ENCODE measurements at places on chromosomes 6 and 20.

DNA sequence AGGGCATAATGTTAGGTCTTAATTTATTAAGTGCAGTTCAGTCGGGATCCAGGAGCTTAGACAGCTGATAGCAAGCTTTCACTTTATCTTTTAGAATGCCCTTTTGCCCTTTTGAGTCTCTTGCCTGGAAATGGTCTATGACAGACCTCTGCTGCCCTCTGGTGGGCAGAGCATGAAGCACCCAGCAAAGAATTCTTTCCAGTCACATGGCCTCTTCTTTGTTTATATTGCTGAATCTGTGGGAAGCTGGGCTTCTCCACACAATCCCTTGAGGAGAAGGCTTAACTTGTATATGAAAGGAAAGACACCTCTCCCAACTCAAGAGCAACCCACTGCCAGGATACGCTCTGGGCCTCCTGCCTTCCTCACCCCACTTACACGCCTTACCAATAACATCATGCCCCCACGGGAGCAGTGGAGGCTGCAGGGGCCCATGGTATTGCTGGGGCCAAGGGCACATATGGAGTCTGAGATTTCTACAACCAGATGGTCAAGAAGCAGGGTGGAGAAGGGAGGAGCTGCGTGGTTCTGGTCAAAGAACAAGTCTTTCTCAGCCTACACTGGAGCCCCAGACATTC is 20.4 kb downstream of the WFDC3 start:
- DNase-seq, result peak; percentile 86

DNA sequence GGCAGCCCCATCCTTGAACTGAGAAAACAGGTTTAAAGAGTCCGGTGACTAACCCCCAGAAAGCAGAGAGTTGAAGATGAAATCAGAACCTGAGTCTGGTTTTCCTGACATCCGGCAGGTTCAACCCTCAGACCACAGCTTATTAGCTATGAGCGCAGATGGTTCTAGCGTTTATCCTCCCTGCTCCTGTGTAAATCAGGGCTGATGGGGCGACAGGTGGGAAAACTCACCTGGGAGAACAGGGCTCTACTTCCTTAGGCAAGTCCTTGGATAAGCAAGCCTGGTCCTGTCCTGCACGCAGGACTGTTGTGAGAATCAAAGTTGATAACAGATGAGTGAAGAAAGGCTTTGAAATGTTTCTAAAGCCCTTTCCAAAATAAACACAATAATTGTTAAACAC is 31.4 kb downstream of the GHRH start:
- DNase-seq, result no peak

DNA sequence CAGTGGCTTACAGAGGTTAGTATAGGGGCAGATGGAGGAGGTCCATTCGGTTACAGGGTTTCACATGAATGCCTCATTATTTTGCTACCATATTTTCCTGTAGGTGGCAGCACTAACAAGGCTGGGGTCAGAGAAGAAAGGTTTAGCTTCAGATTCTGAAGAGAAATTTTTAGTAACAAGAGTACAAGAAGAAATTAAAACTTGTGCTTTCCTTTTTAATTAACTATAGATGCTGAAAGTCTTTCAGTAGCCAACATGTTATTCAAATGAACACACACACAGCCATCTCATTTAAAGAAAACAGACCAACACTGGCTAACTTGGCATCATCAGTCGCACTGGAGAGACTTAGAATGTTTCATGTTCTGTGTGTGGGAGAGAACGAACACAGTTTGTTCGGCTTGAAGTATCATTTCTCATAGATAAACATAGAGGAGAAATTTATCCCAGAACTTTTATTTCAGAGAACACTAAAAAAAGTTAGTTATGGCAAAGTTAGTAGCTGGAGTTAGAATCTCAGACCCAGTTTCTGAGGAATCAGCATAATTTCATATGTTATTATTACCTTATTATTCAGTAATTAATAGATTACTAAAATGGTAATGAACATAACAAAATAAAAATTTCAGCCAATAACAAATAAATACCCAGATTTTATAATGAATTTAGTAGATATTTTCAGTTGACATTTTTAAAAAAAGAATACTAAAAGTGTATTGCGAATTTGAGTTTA is 314.0 kb upstream of the RSPO3 start:
- peak; percentile 67 for DNase-seq

GRCh38 chr6:111880181-111880888 is 7.1 kb upstream of the FYN start:
- no peak for DNase-seq

GRCh38 chr6:11328613-11329247 is 96.3 kb upstream of the NEDD9 start:
- peak; percentile 78 for DNase-seq

DNA sequence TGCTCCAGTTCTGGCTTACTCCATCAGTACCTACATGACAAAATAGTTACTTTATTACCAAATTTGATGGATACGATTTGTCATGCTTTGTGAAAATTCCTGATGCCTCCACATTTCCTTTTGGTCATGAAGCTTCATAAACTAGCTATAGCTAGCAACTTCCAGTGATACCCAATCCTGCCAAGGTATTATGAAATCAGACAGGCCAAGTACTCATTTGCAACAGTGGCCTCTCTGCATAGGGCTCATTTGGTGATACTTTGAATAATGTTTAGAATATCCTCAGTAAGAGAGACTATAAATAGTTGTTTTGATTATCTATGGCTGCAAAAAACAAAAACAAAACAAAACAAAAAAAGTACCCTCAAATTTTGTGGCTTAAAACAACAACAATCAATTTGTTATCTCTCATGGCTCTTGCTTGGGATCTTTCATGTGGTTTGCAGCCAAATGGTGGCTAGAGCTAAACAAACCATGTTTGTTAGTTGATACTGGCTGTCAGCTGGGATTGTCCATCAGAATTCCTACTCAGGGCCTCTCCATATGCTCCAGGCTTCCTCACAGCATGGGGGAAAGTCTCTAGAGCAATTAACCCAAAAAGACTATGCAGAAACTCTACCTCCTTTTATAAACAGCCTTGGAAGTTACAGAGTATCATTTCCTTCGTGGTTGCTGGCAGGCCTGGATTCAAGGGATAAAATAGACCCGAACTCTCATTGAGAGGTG is 10.1 kb upstream of the PRL start:
- DNase-seq, result no peak

GRCh38 chr6:167094820-167095637 is 27.9 kb upstream of the CCR6 start:
- DNase-seq, result no peak

DNA sequence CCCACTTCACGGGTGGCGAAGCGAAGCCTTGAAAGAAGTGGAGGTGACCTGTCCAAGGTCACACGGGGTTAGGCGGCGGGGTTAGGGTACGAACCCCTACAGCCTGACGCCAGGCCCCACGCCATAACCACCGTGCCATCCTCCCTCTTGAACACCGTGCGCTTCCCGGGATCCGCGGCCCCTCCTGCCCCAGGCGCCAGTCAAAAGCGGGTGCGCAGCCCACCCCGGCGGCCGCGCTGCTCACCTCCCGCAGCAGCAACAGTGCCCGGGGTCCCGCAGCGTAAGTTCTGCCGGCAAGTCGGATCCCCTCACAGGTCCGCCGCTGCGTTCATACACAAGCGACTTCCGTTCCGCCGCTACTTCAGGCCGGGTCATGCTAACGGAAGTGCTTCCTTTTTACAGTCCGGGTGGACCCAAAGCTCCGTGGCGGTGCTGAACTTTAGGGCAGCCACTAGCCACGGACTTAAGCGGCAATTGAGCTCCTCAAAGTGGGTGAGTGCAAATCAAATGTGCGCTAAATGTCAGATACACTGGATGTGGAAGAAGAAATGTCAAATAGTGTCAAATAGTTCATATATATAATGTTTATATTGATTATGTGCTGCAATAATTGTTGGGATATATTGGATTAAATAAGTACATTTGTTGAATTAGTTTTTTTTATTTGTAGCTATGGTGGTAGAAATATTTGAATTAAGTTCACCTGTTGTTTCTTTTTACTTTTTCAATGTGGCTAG is at the start of gene CDK5RAP1:
TSS of gene CDK5RAP1 (minus strand) at position 336 of the 737 bp plus-strand sequence. CDS start 4,455 bp downstream, outside the sequence.
- peak; percentile 93 for DNase-seq

GRCh38 chr20:21156266-21156665 is 30.4 kb downstream of the KIZ start:
- peak; percentile 77 for DNase-seq

DNA sequence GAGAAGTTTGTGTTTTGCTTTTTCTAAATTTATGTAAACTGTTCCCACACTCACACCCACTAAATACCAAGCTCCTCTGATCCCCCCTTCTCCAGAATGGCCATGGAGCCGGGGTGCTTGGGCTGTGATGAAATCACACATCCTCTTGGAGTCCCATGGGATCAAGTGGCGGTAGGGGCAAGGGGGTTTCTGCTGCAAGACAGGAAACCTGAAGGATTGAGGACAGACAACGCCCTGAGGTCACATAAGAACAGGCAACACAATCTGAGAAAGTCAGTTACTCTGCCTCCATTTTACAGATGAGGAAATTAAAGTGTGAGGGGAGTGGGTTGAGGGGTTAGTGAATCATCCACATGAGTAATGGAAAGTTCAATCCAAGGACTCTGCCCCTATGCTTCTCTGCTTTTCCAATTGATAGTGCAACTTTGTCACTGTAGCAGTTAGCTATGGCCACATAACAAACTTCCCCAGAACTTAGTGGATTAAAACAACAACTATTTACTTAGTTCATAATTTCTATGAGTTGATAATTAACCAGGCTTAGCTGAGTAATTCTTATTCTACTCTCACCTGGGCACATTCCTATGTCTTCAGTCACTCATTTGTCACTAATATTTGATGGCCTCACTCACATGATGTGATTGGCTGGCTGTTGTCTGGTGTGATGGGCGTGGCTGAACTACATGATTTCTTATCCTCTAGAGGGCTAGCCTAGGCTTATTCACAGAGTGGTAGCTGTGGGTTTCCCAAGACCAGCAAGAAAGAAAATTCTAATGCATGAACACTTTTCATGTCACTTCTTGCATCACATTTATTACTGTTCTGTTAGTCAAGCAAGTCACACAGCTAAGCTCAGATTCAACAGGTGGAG is 311.1 kb upstream of the RNF24 start:
- no peak for DNase-seq

DNA sequence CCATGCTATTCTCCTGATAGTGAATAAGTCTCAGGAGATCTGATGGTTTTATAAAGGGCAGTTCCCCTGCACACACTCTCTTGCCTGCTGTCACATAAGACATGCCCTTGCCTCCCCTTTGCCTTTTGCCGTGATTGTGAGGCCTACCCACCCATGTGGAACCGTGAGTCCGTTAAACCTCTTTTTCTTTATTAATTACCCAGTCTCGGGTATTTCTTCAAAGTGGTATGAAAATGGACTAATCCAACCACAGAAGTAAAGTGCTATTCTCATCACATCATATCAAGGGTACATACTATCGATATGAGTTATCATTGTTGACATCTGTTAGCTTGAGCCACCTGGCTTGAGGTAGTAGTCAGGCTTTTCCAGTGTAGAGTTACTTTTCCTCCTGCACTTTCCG is 2.3 kb downstream of the MANBAL start:
- DNase-seq, result no peak

- DNase-seq, result peak; percentile 29
Measured at GRCh38 chr6:90286884-90287488, 9.7 kb downstream of the BACH2 start.

DNA sequence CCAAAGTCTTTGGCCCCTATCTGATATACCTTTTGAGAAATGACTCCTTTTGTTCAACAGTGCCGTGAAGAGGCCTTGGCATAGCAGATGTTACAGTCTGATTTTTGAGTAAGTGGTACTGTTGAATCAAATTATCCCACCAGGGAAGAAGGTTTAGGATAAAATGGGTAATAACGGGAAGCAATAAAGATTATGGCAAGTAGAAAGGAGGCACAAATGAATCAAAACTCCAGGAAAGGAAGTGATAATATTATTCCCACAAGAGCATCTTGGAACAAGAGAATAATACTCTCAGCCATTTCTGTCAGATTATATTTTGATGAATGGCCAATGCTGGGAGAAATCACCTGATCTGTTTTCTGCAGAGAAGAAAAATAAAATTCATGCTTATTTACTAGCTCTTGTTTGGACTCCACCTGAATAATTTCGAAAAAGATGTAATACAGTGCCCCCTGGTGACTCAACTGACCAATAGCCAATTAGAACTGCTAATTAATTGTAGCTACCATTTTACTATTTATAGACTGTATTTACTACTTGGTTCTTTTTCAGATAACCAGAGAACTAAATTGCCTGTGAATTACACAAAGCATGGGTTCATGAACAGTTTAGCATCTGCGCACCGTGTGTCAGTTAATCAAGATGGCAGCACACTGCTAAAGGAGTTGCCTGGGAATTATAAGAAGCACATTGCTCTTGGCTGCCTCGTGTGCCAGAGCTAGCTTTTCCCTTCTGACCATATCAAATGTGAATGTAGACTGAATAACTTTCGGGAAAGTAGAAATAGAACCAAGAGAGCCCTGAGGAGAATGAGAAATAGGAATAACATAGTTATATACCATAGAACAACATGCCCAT is 78.5 kb upstream of the TRDN start:
- peak; percentile 48 for DNase-seq

DNA sequence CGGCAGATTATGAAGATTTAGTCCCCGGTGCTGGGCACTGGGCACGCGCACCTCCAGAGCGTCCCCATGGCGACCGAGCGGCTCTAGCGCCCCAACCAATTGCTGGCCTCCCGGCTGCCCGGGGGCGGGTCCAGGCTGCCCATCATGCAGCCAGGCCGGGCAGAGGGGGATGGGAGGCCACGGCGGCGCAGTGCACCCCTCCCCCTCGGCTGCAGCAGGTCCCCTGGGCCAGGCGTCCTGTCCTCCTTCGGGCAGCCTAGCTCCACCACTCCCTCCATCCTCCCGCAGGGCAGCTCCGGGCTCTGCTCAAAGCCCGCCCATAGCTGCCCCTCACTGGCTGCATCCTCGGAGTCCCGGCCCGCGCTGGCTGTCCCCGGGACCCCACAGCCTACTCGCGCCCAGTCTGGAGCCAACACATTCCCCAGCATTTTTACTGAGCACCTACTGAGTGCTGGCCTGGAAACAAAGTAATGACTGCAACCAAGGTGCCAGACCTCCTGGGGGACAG is 99.4 kb downstream of the ASXL1 start:
- DNase-seq, result peak; percentile 84

GRCh38 chr6:11682561-11682975 is 96.0 kb downstream of the ADTRP start:
- no peak for DNase-seq

DNA sequence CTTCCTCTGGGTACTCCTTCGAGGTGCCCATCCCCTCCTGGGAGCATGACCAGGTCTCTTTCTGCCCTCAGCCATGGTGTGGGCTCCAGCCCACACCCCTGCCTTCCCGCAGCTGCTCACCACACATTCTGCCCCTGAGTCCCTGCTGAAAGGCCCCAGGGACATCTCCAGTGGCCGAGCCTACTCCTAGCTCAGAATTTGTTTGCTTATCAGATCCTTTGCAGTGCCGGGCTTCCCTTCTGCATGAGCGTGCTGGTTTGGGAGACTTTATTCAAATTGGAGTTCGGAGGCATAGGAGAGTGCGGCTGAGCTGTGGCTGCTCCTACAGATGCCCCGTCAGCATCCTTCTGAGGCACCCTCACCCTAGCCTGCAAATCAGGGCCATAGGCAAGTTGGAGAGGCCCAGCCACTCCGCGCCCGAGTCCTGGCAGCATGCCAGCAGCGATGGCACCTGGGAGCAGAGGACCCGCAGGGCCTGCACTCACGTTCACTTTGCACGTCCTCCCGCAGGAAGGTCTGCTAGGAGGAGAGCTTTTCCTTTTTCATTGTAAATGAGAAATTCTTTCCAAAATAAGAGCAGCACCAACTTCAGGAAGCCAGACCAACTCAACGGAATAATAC is 327.3 kb downstream of the QKI start:
- DNase-seq, result no peak

- DNase-seq, result peak; percentile 39
Measured at GRCh38 chr20:62752671-62753501, 43.4 kb upstream of the MRGBP start.

- DNase-seq, result no peak
Measured at GRCh38 chr6:84842525-84843166, 78.2 kb upstream of the TBX18 start.

GRCh38 chr6:90079560-90080490 is 185.6 kb downstream of the GJA10 start:
- no peak for DNase-seq

Measured in mesenchymal stem cell (in vitro differentiated cells and primary cell).